Activated naive CD4-positive, alpha-beta T cell treated with anti-CD3 and anti-CD28 coated beads, Interleukin-2, amount 10 ng/mL, durations not matched to agents 7 days and 5 days (primary cell): ENCODE measurements at places on chromosomes 1 and 21.
A peak's percentile ranks its signal among the peaks of the same experiment; 100 is the strongest.

DNA sequence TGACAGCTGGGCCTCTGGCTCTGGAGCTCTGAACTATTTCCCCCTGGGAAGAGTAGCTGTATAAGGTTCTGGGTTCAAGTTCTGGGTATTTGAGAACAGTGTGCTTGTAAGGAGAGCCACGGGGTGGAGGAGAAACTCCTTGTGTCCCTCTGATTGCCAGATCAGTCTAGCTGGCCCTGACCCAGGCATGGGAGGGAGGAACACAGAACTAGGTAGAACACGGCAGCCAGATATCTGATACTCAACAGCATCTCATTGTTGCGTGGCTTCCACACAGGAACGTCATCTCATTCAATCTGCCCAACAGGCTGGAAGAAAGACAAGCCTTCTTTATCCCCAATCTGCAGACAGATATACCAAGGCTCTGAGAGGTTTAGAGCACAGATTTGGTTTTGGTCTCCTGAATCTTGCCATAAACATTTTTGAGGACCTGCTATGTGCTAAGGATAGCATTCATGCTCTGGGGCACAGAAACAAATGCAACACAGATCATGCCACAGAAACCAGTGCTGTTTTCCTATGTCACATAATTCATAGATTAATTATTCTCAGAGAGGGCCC is 83.8 kb downstream of the PLXNA2 start:
- no peak for DNase-seq

DNA sequence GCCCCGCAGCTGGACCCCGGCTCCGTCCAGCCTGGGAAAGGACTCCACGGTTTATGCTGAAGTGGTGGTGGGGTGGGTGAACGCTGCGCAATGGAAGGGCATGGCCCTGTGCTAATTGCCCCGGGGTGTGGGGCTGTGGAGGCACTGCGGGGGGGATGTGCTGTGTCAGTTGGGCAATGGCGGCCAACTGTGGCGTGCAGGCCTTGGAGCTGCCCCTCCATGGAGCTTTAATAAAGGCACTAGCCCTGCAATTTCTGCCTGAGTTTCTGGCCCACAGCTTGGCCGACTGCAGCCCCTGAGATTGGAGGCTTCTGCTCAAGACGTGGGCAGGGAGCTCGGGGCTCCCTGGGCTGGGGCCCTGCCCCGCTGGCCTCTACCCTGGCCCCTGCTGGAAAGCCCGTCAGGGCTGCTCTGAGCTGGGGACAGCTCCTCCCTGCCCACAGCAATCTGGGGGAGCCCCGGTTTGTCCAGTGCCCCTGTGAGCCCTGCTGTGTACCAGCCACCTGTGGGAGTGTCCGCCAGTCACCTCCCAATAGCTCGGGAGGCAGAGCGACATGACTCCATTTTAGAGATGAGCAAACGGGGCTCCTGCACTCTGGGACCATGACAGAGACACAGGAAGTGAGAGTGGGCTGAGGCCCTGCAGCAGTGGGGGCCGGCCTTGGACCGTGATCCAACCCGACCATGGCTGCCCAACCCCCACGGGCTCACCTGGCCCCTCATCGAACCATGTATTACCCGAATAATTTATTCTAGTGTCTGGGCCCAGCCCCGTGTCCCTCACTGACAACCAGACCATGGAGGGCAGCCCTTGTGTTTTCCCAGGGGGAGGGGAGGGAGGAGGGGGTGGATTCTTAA is 8.7 kb upstream of the TNFRSF14 start:
- no peak for DNase-seq

DNA sequence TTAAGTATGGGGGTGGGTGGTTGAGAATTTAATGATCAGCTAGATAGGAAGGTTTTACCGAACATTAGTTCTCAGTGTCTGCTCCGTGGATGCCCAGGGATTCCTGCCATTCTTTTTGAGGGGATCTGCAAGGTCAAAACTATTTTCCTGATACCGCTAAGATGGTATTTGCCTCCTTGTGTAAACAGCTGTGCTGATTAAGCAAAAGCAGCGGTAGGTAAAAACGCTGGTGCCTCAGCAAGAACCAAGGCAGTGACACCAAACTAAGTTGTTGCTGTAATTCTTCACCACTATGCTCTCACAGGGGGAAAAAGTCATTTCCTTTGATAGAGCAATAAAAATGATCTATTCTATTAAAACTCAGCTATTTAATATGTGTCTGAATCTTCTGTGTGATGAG is 229.0 kb downstream of the FMN2 start:
- no peak for DNase-seq

GRCh38 chr1:16231331-16232315 is 5.4 kb downstream of the CPLANE2 start:
- DNase-seq, result no peak

- no peak for DNase-seq
Measured at GRCh38 chr1:164840936-164841335, 282.0 kb downstream of the PBX1 start.

DNA sequence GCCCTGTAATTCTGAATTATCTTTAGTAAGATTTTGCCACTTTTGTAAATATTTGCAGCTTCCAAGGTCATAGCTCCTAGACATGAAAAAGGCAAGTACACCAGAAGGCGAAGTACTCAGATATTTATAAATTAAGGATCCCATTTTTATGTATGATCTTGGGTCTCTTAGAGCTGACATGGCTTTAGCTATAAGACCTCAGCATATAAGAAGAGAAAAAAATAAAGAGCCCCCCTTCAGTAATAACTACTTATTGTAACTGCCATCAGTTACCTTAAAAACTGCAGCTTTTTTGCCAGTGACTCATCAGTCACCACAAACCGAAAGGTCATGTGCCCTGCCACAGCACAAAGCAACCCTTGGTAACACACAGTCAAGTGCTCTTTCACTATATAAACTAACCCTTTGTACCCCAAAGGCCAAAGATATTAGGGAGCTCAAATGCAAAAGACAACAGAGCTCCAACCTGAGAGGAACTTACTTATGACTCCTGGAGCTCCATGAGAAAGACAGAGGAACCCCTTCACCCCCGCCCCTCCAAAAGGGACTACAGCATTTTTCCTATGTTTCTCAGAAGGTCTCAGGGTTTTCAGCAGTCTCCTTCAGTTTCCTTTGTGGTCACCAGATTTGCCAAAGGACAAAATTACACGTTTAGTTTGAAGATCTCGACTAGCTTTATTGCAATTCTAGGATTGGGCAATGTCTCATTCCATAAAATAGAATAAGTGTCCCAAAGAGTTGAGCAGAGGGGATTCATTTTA is 219.8 kb upstream of the DUSP10 start:
- peak; percentile 69 for DNase-seq

DNA sequence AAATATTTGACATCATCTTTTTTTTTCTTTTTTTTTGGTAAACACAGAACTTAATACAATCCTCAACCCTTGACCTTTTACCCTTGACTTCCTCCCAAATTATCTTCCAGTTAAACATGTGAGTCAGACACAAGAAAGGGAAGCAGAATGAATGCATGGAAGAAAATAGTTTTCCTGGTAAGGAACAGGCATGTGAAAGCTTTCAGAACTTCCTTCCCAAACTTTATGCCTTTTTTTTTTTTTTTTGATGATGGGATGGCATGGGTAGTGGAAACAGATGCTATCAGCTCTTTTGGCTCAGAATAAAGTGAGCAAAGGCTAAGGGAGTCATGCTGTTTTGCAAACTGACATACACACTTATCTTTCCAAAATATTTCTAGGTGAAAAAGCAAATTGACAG is 1079.1 kb downstream of the TTLL7 start:
- DNase-seq, result no peak

- no peak for DNase-seq
Measured at GRCh38 chr1:205517763-205518162, 13.3 kb downstream of the CDK18 start.

GRCh38 chr21:25977068-25977611 is 193.4 kb downstream of the APP start:
- no peak for DNase-seq

DNA sequence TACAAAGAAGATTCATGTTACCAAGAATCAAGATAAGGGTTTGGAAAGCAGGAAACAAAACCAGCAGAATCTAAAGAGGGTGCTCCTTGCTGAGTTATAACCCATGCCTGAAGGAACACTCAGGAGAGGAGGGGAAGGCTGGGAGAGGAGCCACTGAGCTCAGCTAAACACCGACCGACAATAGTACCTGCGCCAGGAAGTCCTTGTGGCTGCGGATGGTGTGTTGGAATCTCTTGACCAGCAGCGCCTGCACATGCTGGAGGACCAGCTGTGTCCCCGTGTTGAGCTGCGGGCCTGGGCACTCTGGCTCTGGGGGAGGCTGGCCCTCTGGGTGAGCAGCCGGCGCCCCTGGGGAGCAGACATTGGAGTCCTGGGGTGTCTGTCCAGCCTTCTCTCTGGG is 89.4 kb downstream of the ABCA4 start:
- DNase-seq, result no peak

DNA sequence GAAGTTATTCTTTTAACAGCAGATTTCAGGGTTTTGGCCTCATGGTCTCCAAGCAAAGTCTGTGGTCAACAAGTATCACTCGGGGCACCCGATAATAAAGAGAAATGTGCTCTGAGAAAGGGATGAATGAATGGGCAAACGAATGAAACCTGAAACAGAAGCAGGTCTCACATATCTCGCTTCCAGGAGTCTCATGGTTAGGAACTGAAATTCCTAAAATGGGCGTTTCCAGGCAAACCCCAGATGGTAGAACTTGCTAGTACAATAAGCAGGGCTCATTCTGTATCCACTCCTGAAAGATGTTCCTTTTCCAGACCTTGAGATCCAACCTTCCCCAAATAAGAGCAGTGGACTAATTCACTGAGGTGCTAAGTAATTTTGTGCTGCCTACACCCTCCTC is 87.2 kb downstream of the LAMC2 start:
- no peak for DNase-seq

- DNase-seq, result no peak
Measured at GRCh38 chr1:14513111-14513510, 85.4 kb upstream of the KAZN start.

GRCh38 chr1:91026320-91026719 is 4.5 kb upstream of the ZNF644 start:
- no peak for DNase-seq

DNA sequence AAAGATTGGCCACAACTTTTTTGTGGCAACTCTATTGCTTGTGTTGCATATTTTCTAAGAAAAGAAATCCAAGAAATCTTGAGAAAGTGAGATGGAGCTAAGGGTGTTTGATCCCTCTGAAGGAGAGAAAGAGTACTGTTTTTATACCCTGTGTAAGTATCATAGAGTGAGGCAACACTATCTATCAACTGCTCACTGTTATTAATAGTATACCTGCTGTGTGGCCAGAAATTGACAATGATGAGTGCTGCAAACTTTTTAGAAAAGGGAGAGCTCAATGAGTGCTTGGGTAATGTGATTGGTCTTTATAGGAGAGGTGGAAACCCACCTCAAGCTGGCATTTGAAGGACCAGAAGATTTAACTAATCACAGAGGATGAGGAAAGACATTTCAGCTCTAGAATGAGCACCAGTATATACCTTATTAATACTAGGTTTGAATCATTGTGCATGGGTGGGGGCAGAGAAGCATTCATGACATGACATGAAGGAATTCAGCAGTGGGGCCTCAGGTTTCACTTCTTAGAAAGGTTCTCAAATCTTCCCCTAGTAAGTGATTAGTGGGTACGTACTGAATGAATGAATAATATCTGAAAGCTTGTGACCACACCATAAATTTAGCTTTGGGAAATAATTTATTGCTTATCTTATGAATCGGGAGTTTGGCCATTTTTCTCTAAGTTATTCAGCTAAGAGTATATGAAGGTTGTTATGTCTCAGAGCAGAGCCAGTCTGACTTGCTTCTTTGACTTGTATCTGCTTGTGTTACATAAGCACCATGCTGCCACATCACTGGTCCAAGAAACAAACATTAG is 169.2 kb upstream of the SGIP1 start:
- DNase-seq, result no peak

DNA sequence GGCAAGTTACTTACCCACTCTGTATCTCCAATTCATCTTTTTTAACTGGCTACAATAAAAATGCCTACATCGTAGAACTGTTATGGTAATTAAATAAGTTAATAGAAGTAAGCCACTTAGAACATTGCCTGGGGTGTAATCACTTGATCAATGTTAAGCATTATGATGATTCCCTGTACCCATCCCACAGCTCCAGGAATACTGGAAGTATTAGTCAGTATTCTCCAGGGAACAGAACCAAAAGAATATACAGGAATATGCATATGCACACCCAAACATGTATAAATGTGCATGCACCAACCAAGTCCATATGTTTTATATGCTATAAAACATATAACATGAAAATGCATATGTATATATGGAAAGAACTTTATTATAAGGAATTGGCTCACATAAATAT is 107.3 kb downstream of the UBE2U start:
- DNase-seq, result no peak

- no peak for DNase-seq
Measured at GRCh38 chr21:26506956-26507355, 66.1 kb downstream of the CYYR1 start.

DNA sequence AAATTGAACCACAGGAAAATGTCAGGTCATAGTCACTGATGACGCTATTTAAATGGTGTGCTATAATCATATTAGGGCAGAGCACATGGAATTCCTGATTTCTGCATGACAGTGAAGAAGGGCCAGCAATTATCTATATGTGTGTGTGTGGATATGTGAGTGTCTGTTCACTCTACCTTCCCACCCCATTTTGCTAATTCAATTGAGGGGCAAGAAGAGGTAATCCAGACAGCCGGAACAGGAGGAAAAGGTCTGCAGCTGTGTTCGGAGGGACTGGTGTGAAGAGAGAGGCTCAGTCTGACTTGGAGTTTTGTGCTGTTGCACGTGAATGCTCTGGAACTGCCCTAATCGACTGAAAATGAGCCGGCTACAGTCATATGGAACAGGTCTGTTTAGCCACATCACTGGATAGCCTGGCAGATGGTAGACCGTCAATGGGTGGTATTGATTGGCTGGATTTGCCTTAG is 5.1 kb upstream of the ELAVL4 start:
- DNase-seq, result no peak

DNA sequence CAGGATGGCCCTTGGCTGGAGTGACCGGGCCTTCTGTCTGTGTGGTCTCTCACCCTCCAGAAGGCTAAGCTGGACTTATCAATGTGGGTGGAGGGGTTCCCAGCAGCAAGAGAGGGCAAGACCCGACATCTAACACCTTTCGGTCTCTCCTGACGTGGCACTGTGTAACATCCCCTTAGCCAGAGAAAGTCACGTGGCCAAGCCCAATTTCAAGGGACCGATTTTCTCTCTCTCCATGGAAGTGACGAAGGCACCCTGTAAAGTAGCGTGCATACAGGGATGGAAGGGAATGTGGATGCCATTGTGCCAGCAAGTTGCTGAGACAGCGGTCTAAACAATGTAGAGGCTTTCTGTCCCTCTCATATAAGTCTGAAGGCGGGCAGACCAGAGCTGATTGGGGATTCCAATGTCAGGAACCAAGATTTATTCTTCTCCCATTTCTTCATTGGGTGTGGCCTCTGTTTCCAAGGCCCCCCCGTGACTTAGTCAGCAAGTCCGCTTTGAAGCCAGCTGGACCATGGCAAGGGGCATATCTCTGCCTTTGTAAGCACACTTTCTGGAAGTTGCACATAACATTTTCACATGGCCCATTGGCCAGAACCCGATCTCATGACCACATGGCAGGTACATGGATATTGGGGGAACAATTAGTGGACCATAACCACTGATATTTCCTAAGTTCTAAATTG is 12.5 kb downstream of the MX1 start:
- no peak for DNase-seq
